ENCODE measurements at places on chromosomes 13 and 19.

DNA sequence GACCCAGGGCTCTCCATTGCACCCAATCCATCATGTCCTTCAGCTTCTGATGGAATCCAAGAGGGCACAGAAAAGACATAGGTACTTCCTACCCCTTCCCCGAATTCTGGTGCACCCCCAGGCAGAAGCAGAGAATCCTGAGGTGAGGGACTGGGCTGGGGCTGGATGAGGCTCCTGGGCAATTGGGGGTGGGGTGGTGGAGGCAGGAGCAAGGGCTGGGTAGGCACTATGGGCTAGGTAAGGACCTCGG, 2.7 kb upstream of the KCNC3 start:
- DNase-seq, result peak; percentile 6

DNA sequence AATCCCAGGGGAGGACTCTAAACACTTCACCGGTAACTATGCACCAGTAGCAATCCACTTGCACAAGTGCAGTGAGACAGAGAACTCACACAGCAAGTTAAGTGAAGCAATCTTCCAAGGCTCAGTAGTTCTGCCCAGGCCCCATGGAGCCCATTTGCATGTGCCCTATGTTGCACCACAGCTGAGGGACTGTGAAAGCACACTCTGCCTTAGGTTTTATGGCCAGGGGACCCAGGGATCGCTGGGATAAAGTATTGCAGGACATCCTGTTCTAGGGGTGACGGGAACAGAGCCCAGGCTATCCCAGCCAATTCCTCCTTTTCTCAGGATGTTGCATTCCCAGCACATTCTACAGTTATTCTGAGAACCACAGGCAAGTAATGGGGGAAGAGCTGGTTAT, 6.0 kb upstream of the AMER2 start:
- no peak for DNase-seq

GRCh38 chr19:13428352-13428751, 77.9 kb downstream of the CACNA1A start:
- DNase-seq, result peak; percentile 41

DNA sequence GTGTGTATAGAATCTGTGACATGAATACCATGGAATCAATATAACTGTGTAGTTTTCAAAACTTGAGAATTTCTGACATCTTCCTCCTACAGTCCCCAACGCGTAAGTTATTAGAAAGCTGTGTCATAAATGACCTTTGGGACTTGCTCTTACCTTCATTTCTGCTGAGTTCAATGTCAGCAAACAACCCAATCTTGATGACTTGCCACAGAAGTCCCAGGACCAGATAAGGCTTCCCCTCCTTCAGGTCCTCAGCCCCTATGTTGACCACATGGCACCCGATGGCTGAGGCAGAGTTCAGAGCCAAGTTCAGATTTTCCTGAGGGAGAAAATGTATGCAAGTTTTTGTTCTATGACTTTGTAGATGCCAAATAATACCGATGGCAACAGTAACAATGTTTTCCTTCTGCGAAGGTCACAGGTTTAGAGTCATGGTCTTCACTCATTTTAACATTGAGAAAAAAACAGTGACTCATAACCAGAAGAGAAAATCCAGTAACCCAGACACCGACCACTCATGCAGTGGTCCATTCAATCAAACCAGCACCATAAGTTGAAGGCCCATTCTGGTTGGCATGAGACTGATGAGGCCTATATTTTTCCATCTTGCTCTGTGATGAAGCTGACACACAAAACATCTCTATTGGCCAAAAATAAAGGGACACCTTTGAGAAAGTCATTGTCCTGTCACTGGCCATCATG, 29.2 kb downstream of the LCP1 start:
- no peak for DNase-seq

GRCh38 chr19:50909240-50910070, 1.7 kb downstream of the KLK4 start:
- peak; percentile 47 for DNase-seq

DNA sequence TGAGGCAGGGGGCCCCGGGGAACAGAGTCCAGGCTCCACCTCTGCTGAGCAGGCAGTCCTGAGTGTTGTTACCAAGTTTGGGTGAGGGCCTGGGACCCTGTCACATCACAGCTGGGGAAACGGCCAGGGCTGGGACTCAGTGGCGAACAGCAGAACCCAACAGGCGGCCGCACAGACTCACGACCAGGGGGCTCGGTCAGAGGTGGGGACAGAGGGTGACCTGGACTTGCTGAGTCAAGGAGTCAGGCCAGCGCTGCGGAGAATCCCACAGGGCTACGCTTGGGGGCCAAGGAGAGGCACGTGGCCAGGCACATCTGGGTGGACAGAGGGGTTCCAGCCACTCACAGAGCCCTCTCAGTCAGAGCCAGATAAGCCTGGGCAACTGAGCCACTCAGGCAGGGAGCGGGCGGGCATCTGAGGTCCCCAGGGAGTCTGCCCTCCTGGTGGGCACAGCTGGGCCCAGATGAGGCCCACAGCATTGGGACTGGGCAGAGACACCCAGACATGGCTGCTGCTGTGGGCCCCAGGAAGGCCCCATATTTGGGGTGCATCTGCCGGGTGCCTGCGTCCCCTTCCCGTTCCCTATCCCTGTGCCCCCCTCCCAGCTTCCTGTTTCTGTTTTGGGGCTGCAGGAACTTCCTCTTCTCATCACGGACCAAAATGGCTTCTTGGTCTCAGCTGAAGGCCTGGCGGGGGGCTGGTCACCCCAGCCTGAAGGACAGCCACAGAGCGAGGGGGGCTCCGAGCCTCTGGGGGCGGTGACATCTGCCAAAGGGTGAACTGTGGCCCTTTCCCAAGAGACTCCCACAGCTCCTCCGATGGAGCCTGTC, 34.0 kb downstream of the CEBPA start:
- DNase-seq, result no peak

- DNase-seq, result no peak
These were observed 598 bp upstream of the LPAR2 start for GRCh38 chr19:19628501-19629134.

- DNase-seq, result no peak
These were observed 6.4 kb upstream of the LRRC8E start for GRCh38 chr19:7881910-7882309.

DNA sequence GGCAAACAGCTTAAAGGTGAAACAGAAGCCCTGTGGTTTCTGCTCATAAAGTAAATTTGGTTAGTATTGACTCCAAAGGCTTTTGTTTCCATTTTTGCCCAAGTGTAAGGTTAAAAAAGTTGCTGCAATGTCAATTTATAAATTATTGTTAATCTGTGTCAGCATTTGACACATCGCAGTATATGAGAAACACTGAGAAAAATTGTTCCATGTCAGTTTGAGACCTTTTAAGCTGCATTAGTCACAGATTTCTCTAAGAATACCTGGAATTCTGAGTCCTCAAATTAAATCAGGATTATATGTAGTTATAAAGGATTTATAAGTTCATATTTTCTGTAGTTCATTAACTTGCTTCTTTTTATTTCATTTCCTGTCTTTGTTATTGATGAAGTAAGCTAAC, 78.8 kb downstream of the FGF14 start:
- no peak for DNase-seq

- no peak for DNase-seq
These were observed 33.9 kb downstream of the KL start for GRCh38 chr13:33050161-33050560.

DNA sequence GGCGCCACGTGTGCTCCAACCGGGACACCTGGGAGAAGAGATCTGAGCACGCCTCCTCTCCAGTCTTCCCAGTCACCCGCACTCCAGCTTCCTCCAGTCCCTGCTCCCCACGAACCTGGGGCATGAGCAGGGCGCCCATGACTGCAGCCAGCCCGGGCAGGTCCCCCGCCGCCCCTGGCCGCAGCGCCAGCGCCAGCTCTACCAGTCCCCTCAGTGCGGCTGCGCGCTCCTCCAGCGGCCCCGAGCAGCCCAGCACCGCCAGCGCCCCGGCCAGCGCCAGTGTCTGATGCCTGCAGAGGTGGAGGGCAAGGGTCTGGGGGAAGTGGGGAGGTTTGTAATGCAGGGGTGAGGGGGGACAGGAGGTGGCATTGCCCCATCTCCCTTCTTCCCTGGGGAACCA, 13.1 kb downstream of the SH2D3A start:
- no peak for DNase-seq

DNA sequence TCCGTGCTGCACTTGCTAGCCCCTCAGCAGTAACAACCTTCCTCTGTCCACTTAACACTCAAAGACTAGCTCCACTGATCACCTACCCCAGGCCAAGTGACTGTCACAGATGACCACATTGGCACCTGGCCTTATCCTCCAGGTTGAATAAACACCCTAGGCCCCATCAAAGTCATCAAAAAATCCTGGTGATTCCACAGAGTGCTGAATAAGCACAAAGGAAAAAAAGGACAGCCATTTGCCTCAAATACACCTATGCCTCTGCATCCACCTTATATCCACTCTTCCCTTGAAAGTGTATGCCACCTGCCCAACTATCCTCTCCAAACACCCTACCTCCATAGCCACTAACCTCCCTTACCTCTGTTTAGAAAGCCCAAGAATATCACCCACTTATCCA, 2.7 kb downstream of the ZNF154 start:
- no peak for DNase-seq

- DNase-seq, result peak; percentile 91
These were observed at the start of gene CGB7 for GRCh38 chr19:49057636-49058234. CGB7 (minus strand) TSS chr19:49057749; CDS start chr19:49055375, 2,374 bp downstream.

DNA sequence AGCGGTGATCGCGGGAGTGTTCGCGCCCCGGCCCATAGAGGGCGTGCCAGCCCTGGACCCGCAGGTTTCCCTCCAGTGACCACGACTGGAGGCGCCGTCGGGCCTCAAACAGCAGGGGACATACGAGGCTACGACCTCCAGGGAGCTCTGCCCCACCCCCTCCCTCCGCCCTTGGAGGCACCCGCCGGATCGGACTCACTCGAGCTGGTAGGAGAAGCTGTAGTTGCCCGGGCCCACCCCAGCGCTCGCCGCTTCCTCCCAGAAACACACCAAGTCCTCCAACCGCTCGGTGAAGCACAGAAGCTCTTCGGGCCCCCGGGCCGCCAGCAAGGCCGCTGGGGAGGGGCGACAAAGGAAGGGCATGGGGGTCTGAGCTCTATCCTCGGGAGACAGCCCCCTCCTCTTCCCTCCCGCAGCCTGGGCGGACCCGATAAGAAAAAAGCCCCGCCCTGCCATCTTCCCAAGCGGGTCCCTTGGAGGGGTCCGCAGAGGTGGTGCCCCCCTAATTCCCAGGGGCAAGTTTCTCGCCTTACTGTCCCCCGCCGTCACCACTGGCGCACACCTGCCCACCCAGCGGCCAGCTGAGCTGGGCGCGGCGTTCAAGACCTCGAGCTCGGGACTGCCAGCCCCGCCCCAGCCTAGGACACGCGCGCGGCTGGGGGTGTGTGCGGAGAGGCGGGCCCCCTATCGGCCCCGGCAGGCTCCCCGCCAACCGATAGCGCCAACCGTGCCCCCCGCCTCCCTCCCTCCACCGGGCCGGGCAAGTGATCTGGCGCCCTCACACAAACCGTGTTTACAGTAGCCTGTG, 1.0 kb downstream of the EPOR start:
- peak; percentile 61 for DNase-seq

GRCh38 chr13:101845245-101846020, 393.0 kb downstream of the ITGBL1 start:
- DNase-seq, result no peak

DNA sequence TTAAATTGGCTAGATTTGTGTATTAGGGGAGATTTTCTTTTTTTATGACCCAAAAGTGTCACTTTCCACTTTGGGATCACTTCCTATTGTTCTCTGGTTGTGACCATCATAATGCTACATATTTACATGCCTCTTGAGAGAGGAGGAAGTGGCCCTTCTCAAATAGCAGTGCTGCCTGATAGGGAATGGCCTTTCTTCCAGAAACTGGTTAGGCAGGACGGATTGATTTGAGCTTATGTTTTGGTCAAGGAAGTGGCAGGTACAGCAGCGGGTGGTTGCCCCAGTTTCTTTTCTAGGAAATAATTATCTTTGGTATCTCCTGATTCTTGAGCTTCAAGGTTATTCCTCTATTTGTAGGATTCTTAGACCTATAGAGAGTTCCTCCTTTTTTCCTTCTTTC, 21.9 kb upstream of the WTIP start:
- DNase-seq, result no peak

GRCh38 chr13:46031581-46032263, 20.8 kb downstream of the ZC3H13 start:
- no peak for DNase-seq

- no peak for DNase-seq
These were observed 795 bp downstream of the JOSD2 start for GRCh38 chr19:50510121-50510670.

DNA sequence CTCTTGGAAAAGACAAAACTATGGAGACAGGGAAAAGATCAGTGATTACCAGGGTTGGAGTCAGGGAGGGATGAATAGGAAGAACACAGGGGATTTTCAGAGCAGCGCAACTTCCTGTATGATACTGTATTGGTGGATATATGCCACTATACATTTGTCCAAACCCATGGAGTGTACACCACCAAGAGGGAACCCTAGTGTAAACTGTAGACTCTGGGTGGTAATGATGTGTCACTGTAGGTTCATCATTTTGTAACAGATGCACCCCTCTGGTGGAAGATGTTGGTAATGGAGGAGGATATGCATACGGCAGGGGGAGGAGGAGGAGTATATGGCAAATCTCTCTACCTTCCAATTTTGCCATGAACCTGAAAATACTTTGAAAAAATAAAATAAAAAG, 68.1 kb downstream of the UFM1 start:
- no peak for DNase-seq

DNA sequence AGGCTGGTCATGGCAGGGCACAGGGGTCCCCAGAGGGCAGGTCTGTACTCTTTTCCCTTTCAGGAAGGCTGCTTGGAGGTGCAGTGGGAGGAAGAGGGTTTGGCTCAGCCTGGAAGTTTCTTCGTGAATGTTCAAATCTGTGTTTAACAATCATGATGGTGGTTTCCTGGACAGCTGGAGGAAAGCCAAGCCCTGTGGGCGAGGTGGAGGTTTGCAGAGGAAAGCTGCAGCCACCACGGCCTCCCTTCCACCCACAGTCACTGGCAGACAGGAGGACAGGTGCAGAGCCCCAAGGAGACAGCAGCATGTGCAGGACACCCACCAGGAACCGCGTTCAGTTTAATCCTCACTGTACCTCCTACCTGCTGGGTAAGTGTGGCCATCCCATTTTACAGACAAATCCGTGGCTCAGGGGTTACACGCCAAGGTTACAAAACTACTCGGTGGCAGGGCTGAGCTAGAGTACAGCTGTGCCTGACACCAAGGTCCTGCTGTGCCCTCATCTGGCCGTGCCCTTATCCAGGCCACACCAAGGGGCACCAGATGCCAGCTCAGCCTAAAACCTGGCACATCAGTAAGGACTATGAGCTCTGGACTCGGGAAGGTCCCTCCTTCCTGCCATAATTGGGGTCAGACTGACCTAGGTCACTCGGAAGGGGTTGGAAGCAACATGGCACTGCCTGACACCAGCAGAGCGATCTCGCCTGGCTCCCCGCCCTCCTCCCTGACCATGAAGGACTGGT, 34.1 kb downstream of the SUGP2 start:
- DNase-seq, result no peak
